Tongue (tissue), 3 donors: ENCODE measurements at places on chromosomes 4 and X. TPM values are rescaled to one million over a fixed set of nuclear protein-coding genes. Genes with fewer than 3 reads are reported as not detected.
A peak's percentile ranks its signal among the peaks of the same experiment; 100 is the strongest.

Gene C4orf51
- not detected for total RNA-seq

- peak; percentile 40 for DNase-seq
Measured at GRCh38 chr4:151409470-151410313, 716 bp downstream of the FHIP1A start.

Gene CXorf49
- not detected for total RNA-seq

DNA sequence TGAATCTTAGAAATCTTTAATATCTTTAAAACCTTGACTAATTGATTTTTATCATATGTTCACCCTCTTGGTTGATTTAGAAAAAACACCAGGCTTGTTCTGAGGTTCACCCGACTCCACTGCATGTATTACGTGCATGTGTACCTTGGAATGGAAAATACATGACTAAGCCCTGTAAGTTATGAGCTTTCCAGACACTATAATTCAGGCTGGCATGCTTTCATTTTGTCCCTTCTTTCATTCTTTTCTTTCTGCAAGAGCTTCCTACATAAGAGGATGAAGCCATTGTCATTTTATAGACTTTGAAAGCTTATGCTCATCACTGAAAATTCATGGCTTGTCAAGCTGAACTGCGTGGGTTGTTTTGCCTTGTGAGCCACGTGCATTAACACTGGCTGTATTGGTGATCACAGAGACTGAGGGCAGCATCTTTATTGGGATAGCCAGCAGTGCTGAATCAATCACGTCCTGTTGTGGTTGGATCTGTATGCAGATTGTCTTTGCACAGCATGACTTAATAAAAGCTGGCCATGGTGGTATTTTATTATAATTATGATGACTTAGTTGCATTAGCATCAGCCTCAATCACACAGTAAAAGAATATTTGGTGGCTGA, 141.9 kb downstream of the SLIT2 start:
- no peak for DNase-seq

DNA sequence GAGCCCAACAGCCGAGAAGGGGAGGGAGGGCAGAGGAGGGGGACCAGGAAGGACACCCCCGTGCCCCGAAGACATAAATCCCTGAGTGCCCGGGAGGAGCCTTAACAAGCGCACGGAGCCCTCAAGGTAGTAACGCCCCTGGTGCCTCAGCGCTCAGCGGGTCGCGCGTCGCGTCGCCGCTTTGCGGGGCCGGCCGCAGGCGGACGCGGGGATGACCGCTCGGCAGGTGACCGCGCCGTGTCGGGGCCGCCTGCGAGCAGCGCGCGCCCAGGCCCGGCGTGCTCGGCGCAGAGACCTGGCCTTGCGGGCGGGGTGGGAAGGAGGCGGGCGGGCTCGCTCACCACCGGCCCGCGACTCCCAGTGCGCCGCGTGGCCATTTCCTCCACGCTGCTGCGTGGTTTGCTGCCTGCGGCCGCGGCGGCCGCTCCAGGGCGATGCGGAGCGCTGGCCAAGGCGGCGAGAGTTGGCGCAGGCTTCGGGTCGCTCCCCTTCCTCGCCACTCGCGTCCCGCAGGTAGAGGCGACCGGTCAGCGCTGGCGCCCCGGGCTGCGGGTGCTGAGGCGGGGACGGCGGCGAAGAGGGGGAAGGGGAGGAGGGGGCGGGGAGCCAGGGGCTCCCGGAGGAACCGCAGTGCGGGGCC, 632 bp downstream of the CCSER1 start:
- DNase-seq, result peak; percentile 27

- no peak for DNase-seq
Measured at GRCh38 chr4:25215511-25215910, 18.3 kb upstream of the PI4K2B start.

Gene TGIF2LX
- not detected for total RNA-seq

- DNase-seq, result peak; percentile 23
Measured at GRCh38 chr4:107564326-107564725, 155.7 kb downstream of the PAPSS1 start.

GRCh38 chrX:66163849-66164411, at the start of gene HEPH:
HEPH (plus strand) TSS chrX:66164247; CDS start chrX:66170571, 6,324 bp downstream.
- DNase-seq, result peak; percentile 48

GRCh38 chrX:46573892-46574773, 568 bp downstream of the CHST7 start:
- DNase-seq, result peak; percentile 54

GRCh38 chr4:150582146-150582872, at the start of gene MAB21L2:
MAB21L2 (plus strand) TSS chr4:150582151; CDS start chr4:150583030, 879 bp downstream.
- no peak for DNase-seq

Gene DSPP
- total RNA-seq, result not detected

DNA sequence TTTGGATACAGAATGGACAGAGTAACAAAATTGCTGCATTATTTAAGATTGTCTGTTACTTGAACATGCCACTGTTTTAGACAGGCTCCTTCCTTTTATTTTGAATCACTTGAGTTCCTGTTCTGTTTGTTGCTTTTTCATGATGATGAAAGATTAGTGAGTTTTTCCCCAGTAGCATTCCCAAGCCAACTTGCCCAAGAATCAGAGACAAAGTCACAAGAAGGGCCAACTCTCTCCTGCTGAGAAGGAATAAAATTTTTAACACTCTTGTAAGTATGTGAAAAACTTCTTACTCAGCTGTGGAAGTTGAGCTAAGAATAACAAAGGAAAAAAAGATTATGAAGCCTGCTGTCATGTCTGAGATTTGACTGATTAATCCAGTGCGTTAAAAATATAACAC, 104.2 kb downstream of the KLHL8 start:
- DNase-seq, result no peak

Gene HSD17B13
- not detected for total RNA-seq

DNA sequence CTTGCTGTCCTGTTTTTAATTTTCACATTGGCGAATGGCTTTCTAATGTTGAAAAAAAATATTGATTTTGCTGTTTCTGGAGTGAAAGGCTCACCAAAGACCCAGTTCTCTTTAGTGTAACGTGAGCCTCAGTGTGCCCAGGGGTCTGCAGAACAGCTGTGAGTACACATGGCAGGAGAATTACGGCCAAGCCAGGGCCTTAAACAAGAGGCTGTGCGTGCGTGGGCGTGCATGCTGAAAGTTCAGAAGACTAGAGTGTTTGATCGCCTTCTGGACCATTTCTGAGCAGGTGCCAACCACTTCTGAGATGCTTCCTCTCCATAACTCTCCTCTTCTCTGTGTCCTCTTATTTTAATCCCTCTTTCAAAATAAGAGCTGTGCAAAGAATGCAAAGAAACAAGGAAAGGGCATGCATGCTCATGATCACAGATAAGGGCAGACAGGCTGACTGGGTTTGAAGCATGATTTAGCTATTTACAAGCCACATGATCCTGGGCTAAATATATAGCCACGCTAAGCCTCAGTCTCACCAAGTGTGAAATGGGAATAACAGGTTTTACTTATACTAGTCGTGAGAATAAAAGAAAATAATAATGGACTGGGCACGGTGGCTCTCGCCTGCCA, 9.9 kb downstream of the PHEX start:
- DNase-seq, result peak; percentile 54

Gene MAGEA2
- not detected for total RNA-seq

DNA sequence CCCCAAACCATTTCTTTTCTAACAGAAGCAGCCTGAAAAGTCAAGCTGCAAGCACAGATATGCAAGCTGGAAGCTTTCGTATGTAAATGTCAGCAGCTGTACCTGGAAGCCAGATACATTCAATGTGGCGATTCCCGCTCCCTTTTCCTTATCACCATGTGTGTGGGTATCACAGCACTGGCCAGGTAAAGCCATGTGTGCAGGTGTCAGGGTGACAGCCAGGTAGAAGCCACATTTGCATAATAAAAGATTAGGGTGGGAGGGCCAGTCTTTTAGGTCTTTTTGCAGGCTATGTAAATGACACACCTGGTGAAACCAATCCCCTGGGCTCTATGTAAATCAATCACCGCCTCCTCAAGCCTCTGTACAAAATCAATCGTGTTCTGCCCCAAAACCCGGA, 50.1 kb downstream of the RXFP1 start:
- no peak for DNase-seq

GRCh38 chr4:70754470-70754869, 32.7 kb downstream of the RUFY3 start:
- DNase-seq, result no peak

Gene DCLK2
- total RNA-seq, result 17.7 TPM

- DNase-seq, result no peak
Measured at GRCh38 chr4:82284475-82284857, 89.3 kb downstream of the HNRNPD start.

DNA sequence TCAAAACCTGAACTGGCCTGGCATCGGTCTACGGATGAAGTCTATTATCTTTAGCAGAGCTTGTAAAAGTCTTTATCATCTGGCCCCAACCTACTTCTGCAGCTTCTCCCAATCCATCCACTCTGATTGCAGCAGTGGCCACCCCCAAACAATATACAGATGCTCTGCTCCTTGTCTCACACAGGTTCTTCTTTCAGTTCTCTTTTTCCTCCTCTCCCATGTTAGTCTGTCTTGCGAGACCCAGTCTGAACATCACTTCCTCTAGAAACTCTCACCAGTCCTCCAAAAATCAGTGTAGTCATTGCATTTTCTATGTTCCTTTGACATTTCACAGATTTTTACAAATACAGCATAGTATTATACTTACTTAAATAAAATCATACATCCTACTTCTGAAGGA, 163.0 kb downstream of the FRMPD4 start:
- DNase-seq, result no peak

GRCh38 chrX:1397001-1397400, 5.1 kb upstream of the SLC25A6 start:
- DNase-seq, result no peak

Gene ARX
- 0.31 TPM for total RNA-seq

DNA sequence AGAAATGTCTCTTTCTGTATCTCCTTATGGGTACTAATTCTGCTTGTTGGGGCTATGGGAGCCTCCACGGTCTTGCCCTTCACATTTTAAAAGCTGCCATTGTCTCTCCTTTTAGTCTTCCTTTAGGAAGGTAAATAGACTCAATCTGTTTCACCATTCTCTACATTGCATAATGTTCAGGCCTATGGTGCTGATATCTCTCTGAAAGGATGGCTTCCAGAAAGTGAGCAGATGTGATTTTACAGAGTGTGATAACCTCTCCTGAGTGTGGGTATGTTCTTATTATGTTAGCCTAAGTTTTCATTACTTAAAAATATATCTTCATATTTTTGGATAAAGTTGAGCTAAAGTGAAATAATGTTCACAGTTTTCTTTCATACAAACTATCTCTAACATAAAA, 254.0 kb upstream of the PITX2 start:
- DNase-seq, result no peak

DNA sequence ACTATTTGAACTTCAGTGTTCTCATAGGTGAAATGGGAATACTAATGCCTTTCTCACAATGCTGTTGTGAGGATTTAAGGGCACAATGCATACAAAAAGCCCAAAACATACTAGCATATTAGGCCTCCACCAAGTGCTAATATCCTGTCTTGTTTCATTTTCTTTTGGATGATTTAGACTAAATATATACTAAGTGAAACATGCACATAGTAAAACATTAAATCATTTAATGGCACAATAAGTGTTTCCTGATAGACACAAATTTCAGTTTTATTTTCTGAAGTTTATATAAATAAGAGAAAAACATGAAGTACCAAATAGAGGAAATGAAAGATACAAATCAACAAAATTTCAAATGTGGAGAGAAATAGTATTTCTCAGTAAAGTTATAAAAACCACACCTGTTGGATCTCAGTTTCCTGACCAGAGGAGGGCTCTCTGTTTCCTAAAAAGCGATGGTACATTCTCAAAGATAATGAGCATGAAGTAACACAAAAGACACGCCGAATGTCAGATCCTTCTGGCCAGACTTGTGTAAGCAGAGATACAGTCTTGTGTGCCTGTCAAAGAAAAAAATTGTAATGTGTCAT, 25.1 kb downstream of the DDX60 start:
- no peak for DNase-seq

- peak; percentile 59 for DNase-seq
Measured at GRCh38 chr4:8026453-8026852, 86.8 kb upstream of the AFAP1 start.

DNA sequence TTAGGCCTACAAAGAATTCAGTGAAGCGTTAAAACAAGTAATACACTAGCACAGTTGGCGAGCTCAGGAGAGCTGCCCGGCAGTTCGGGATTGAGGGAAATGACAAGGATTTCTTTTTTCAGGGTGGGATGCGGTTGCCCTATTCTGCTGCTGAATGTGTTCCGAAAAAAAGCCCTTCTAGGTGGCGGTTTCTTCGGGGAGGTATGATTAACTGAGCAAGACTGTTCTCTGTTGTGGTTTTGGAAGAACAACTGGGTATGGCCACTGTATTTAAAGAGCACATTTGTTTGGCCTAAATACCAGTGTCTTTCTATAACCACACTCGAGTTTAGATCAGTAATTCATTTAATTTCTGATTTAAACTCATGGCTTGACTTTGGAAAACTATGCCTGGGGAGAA, 459.7 kb upstream of the FAT1 start:
- DNase-seq, result no peak

Gene RRH
- total RNA-seq, result not detected

DNA sequence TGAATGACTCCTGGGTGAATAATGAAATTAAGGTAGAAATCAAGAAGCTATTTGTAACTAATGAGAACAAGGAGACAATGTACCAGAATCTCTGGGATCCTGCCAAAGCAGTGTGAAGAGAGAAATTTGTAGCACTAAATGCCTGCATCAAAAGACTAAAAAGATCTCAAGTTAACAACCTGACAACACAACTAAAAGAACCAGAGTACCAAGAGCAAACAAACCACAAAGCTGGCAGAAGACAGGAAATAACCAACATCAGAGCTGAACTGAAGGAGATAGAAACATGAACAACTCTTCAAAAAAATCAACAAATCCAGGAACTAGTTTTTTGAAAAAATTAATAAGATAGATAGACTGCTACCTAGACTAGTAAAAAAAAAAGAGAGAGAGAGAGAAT, 8.4 kb downstream of the CFAP299 start:
- DNase-seq, result no peak

GRCh38 chrX:102651242-102652011, at the start of gene GPRASP1:
GPRASP1 (plus strand) TSS chrX:102651483; CDS start chrX:102653914, 2,431 bp downstream.
- DNase-seq, result peak; percentile 83
